WTC11 (cell line): ENCODE measurements at places on chromosomes 5 and 9. TPM values are rescaled to one million over a fixed set of nuclear protein-coding genes. Genes with fewer than 3 reads are reported as not detected.
A peak's percentile ranks its signal among the peaks of the same experiment; 100 is the strongest.

DNA sequence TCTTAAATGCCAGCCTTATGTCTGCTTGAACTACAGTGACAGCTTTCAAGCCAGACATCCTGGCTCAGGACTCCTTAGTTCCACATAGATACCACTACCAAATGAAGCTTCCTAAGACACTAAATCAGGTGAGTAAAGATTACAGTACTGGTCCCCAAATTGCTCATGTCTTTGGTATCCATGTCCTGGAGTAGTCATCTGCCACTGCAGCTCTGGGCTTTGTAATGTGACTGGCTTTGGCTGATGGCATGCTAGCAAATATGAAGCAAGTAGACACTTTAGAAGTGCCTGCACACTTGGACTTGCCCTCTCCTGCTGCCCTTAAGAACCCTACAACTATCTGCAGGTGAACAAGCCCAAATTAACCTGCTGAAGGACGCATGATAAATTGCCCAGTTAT lies 334.9 kb downstream of the BNC2 start:
- H3K27ac ChIP-seq: peak overlapping the region; percentile 75
- H3K4me1 ChIP-seq: peaks cover 14% of the 10 kb centered on the region
- H3K27me3 ChIP-seq: no peaks in the 10 kb centered on the region
- no peak overlapping the region for H3K4me3 ChIP-seq

DNA sequence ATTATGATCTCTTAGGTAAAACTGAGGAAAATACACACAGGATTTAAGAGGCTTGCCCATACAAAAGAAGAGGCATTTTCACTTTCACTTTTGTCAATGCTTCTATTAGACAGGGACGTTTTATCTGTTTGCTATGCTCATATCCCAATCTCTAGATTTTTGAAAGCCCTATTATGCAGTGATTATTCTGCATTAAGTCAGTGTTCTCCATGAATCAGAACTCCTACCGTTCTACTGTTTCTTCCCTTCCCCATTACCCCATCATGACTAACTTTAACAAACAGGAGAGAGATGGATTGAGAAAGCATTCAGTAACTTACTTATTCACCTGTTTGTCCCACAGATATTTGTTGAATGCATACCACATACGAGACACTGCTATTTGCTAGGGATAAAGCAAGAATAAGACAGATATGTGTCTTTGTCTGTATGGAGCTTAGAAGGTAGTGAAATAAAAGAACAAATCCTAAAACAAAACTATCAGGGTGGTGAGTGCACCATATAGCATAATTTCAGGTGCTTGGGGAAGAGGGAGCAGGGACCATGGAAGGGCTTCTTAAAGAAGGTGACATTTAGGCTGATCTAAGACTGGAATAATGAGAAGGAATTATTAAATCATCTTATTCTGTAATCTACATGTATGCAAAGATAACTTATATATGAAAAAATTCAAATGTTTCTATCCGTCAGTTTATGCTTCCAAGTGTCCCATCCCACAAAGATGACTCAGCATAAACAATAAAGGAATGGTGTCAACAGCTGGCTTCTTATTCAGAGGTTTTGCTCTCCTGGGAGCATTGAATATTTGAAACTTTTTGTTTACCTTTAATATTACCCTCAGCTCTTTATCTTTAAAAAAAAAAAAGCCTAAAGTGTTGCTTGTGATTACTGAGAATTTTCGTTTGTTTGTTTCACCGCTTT lies 328.1 kb downstream of the HINT1 start:
- H3K4me1 ChIP-seq: peaks cover 7% of the 10 kb centered on the region; the same call in 1 of the 2 replicates
- H3K27ac ChIP-seq: no peak overlapping the region
- H3K27me3 ChIP-seq: no peaks in the 10 kb centered on the region
- DNase-seq: no peak
- H3K4me3 ChIP-seq: no peak overlapping the region

GRCh38 chr5:19853616-19854240 lies 134.3 kb downstream of the CDH18 start:
- peaks cover 19% of the 10 kb centered on the region for H3K4me1 ChIP-seq
- no peak overlapping the region for H3K27ac ChIP-seq
- H3K4me3 ChIP-seq: no peak overlapping the region
- H3K36me3 ChIP-seq: peaks cover 2% of the 10 kb centered on the region; the same call in 1 of the 2 replicates
- no peaks in the 10 kb centered on the region for H3K27me3 ChIP-seq
- DNase-seq: no peak

DNA sequence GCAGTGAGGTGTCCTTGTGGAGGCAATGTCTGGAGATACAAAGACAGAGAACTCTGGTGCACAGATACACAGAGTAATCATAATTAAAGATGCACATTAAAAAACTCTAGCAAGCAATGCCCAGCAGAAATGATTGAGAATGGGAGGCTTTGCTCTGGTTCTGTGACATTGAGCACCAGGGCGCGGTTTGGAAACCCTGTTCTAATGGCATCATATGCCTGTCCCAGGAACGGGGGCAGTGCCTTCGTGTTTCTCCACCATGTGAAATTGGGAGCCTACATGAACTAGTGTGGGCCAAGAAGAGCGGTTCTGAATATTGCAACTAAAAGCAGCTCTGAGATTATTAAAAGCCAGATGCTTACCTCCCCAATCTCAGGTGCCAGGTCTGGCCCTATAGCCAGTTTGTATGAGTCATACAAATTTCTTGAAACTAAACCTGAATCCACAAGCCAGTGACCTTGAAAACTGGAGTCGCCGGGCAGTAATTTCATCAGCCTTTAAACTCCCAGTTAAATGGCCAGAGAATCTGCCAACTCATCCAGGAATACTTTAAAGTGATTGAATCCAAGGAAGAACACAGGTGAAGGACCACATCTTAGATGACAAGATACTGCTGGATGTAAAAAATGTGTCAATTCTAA lies 22.2 kb upstream of the CTSL start:
- no peak for DNase-seq
- H3K36me3 ChIP-seq: peaks cover 69% of the 10 kb centered on the region
- H3K27ac ChIP-seq: peak overlapping the region; percentile 64
- H3K27me3 ChIP-seq: no peaks in the 10 kb centered on the region

GRCh38 chr9:132743931-132744479 lies 73.7 kb downstream of the GTF3C4 start:
- H3K36me3 ChIP-seq: no peaks in the 10 kb centered on the region
- no peak overlapping the region for H3K27ac ChIP-seq
- DNase-seq: no peak
- peaks cover 63% of the 10 kb centered on the region for H3K27me3 ChIP-seq
- peaks cover 41% of the 10 kb centered on the region for H3K4me1 ChIP-seq

GRCh38 chr5:124637011-124637410 lies 109.4 kb downstream of the ZNF608 start:
- H3K36me3 ChIP-seq: peaks cover 29% of the 10 kb centered on the region
- no peak for DNase-seq
- H3K4me1 ChIP-seq: peaks cover 59% of the 10 kb centered on the region
- H3K27me3 ChIP-seq: no peaks in the 10 kb centered on the region; the same call in 1 of the 2 replicates

GRCh38 chr9:15584379-15584778 lies 31.5 kb downstream of the CCDC171 start:
- DNase-seq: no peak
- H3K4me1 ChIP-seq: peaks cover 12% of the 10 kb centered on the region
- no peak overlapping the region for H3K27ac ChIP-seq
- peaks cover 8% of the 10 kb centered on the region for H3K36me3 ChIP-seq

DNA sequence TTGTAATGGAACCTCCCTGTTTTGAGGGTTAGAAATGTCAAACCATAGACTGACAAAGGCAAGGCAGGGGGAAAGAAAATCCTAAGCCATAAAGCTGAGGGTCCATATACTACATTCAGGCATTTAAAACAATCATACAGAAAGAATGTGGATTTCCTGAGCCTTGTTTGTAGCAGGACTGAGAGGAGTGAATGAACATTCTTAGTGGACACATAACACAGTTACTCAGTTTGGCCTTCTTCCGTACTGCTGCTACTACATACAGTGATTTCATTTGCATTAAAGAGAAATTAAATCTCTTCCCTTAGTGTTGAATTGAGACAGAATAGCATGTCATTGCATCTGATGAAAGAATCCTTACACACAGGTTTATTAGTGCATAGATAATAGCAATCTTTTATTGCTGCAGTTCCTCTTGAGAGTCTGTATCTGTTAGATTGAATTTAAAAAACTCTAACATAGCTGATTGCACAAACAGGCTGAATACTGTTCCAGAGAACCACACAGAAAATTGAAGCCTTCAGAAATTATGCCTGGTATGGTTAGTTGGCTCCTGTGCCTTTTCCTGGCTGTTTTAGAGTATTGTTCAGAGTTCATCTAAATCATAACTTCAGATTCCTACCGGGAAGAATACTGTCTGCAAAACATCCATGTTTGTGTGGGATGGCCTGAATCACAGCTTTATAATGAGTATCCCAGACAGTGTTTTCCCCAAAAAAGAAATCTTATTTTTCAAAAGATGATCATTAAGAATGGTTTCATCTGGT lies 2.0 kb upstream of the MTX3 start:
- H3K36me3 ChIP-seq: peaks cover 10% of the 10 kb centered on the region
- H3K27me3 ChIP-seq: no peaks in the 10 kb centered on the region
- DNase-seq: no peak

- peaks cover 7% of the 10 kb centered on the region for H3K4me1 ChIP-seq
- no peaks in the 10 kb centered on the region for H3K36me3 ChIP-seq
- peak; percentile 69 for DNase-seq
These were observed 25.8 kb upstream of the FRRS1L start for GRCh38 chr9:109192732-109193361.

GRCh38 chr5:78907255-78907891 lies 77.7 kb downstream of the ARSB start:
- no peak for DNase-seq
- H3K4me3 ChIP-seq: no peak overlapping the region
- no peaks in the 10 kb centered on the region for H3K36me3 ChIP-seq

- H3K36me3 ChIP-seq: peaks cover 27% of the 10 kb centered on the region
- no peak overlapping the region for H3K4me3 ChIP-seq
- H3K27me3 ChIP-seq: no peaks in the 10 kb centered on the region
- H3K27ac ChIP-seq: 0 out of 2 replicates have a peak overlapping the region, but pooled peaks have one; percentile 35
- no peaks in the 10 kb centered on the region for H3K4me1 ChIP-seq
These were observed 148.3 kb downstream of the RANBP17 start for GRCh38 chr5:171010086-171010485.

DNA sequence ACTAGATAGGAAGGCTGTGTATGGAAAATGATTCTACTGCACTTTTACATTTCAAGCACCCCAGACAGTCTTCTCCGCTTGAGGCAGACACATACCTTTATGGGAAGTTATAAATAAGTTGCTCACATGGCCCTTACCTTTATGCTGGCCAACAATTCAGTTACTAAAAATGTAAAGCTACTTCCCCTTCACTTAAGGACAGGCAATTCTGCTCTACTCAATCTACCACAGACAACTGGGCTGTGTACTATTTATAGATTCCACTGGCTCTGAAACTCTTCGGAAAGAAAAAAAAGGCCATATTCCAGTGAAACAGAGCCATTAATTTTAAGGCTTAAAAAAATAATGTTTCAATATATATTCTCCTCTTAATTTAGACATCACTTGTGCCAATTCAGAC lies 59.4 kb downstream of the ELAVL2 start:
- H3K27ac ChIP-seq: no peak overlapping the region
- peaks cover 72% of the 10 kb centered on the region for H3K4me1 ChIP-seq
- no peak overlapping the region for H3K4me3 ChIP-seq

- H3K27ac ChIP-seq: no peak overlapping the region
- DNase-seq: no peak
- no peak overlapping the region for H3K4me3 ChIP-seq
- no peaks in the 10 kb centered on the region for H3K4me1 ChIP-seq
- H3K27me3 ChIP-seq: no peaks in the 10 kb centered on the region
These were observed 80.8 kb downstream of the ARRDC3 start for GRCh38 chr5:91302305-91302704.

DNA sequence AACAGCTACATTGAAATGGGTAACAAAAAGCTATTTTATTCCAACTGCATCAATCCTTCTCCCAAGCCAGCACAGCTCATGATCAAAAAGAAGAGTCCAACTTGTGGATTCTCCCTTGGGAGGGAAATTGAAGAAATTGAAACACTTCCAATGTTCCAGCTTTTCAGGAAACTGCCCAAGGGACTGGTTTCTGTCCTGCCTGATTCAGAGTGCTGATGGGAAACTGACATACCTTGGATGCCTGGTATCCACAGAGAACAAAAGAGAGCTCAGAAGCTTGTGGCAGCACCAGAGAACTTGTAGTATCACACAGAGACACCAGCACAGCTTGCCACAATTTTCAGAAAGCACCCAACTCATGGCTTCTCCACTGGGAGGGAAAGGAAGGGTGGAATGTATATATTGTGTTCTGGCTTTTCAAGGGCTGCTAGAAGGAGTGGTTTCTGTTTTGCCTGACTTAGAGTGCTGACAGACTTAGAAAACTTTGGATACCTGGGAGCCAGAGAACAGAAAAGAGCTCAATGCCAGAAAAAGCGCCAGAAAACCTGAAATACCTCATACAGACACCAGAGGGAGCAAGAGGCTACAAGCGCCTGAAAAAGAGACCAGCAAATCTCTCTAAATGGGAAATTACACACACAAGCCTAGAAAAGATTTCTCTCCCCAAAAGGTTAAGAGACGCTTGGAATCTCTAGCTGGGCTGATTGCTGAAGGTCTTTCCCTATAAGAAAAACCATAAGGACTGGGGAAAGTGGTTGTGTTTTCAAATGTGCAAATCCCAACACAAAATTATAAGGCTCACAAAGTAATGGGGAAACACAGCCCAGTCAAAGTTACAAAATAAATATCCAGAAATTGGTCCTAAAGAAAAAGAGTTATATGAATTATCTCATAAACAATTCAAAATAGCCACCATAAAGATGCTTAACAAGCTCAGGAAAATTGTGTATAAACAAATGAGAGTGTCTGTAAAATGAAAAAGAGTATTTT lies 178.8 kb downstream of the SPOCK1 start:
- peak overlapping the region; percentile 79 for H3K27ac ChIP-seq
- H3K36me3 ChIP-seq: no peaks in the 10 kb centered on the region
- H3K4me3 ChIP-seq: no peak overlapping the region
- DNase-seq: peak; percentile 36
- H3K4me1 ChIP-seq: peaks cover 12% of the 10 kb centered on the region; the same call in 1 of the 2 replicates

GRCh38 chr5:6592601-6593000 lies 40.2 kb downstream of the NSUN2 start:
- peaks cover 8% of the 10 kb centered on the region; the same call in 1 of the 2 replicates for H3K36me3 ChIP-seq
- H3K4me1 ChIP-seq: no peaks in the 10 kb centered on the region; the same call in 1 of the 2 replicates
- no peak overlapping the region for H3K4me3 ChIP-seq
- DNase-seq: no peak
- no peak overlapping the region for H3K27ac ChIP-seq

GRCh38 chr9:90088856-90089255 lies 484.0 kb downstream of the GADD45G start:
- no peak for DNase-seq
- H3K4me1 ChIP-seq: peaks cover 18% of the 10 kb centered on the region
- H3K36me3 ChIP-seq: no peaks in the 10 kb centered on the region
- H3K27ac ChIP-seq: no peak overlapping the region

DNA sequence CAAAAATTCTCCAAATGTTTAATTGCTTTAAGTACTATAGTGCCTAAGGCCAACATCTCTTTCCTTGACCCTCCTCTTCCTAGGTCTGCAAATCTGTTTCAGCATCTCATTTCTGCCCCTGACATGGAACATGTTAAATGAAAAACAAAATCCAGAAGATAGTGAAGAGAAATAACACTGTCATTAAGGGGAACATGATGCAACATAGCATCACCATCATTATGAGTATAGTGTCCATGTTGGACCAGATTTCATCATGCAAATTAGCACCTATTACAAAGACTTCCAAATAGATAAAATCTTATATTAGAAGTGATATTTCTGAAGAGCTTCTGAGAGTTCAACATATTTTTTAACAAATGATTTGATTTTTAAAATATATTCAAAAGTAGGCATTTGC lies 375.2 kb downstream of the PTPRD start:
- no peak overlapping the region for H3K27ac ChIP-seq
- DNase-seq: no peak
- no peaks in the 10 kb centered on the region for H3K27me3 ChIP-seq
- no peaks in the 10 kb centered on the region for H3K36me3 ChIP-seq

The CEP78 gene
- 42.0 to 44.1 TPM (median 44.0 TPM) in 3 replicates for total RNA-seq

The IRX2 gene
- total RNA-seq: 51.5 to 63.2 TPM (median 52.0 TPM) in 3 replicates

The CFAP77 gene
- total RNA-seq: 0.96 to 1.2 TPM (median 1.2 TPM) in 3 replicates

The POLR1E gene
- total RNA-seq: 31.4 to 39.6 TPM (median 38.8 TPM) in 3 replicates

The SELENOP gene
- total RNA-seq: 13.2 to 18.0 TPM (median 17.4 TPM) in 3 replicates

The INSL6 gene
- total RNA-seq: not detected in 3 replicates

The LURAP1L gene
- 1.2 to 1.7 TPM (median 1.3 TPM) in 3 replicates for total RNA-seq
